ENCODE measurements at places on chromosomes 12 and 14.

DNA sequence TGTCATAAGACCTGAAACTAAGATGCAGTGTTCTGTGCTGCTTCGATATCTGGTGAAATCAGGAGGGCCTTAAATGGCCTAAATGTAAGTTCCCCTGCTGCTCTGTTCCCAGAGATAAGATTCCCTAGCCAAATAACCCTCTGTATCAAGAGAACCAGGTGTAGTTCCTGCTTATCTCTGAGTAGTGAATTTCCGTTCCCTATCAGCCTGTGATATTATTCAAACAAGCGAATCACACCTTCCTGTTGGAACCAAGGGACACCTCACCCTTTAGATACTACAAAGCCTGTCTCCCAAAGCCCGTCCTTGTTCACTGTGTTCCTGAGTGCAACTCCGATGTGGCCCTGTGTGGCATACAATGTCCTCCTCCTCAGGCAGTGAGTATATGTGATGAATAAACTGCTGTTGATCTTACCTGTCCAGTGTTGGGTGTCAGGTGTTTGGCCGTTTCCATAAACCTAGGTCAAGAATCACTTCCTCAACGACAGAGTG is 52.2 kb upstream of the COCH start:
- no peak for DNase-seq

DNA sequence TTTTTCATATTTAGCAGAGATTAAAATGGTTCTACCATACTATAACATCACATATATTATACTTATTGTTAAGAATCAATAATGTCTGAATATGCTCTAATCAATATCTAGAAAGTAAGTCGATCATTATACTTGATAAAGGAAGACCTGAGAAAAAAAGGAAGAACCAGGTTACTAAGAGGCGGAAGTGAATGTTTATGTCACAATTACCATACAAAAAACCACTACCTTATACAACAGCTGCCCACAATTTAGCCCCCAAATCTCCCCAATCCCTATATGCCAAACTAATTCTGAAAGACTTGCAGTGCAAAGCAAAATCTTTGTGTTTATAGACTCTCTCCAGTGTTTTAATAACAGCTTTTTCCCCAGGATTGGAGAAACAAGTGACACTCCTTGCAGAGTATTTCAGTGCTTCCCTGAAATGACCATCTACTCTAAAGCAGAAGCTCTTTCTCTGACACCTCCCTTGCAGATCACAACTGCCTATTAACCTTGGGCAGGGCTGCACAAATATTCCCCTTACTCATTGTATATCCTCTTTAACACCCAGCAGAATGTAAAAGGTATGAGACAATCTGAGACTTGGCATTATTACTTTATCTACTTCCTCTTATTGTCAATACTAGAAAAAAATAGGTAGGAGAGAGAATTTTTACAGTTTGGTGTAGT is 12.7 kb upstream of the SLC2A3 start:
- no peak for DNase-seq

GRCh38 chr12:14701809-14702568 is 5.6 kb upstream of the GUCY2C start:
- DNase-seq: no peak

- no peak for DNase-seq
These were observed 60.3 kb upstream of the SYT1 start for GRCh38 chr12:78804262-78804661.

DNA sequence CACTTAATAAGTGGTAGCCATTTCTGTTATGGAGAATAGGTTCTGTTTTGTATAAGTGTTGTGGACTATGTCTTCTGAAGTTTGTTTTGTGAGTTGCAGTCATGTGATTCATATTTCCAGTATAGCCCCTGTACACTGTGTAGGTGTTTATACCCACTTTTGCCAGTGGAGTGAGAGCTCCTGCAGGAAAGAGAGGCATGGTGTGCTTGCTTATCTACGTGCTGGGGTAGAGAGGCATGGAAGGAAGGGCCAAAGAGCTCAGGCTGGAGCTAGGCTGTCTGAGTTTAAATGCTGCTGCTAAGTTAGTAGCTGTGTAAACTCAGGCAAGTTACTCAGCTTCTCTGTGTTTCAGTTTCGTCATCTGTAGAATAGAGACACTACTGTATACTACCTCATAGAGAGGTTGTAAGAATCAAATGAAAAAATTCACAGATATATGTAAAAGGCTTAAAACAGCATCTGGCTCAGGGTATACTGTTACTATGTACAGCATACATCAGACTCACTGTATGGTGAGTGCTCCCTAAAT is 88.2 kb upstream of the SLC38A2 start:
- no peak for DNase-seq
